ENCODE measurements at places on chromosomes 5 and 9.

GRCh38 chr5:131786036-131786435, 10.8 kb downstream of the FNIP1 start:
- no peak for DNase-seq

DNA sequence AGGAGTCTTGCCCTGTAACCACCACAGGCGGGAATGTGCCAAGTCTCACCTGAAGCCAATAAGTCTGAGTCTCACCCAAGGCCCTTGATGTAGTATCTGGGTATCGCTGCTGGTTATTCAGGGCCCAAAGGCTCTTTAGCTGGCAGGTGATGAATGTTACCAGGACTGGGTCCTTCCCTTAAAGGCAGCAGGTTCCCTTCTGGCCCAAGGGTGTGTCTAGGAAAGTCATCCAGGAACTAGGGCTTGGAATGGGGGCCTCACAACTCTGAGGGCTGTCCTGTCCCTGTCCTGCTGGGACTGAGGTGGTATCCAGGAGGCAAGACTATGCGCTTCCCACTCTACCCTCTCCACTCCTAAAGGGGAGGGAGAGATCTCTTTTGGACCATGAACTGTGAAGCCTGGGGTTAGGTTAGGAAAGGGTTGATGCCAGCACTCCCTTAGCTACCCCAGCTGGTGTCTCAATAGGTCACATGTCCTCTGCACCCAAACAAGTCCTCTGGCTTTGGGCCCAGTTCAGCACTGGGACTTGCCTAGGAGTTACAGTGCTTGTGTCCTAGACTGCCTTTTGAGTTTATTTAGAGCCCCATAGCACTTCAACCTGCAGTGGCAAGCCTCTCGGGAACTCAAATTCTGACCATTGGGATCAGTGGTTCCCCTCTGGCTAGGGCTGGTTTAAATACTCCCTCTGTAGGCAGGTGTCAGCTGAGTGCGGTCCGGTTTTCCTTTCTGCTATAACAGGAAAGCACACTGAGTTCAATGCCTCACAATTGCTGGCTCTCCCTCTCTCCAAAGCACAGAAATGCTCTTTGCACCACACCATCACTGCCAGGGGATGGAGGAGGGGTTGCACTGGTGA, 22.5 kb upstream of the RANBP3L start:
- no peak for DNase-seq

DNA sequence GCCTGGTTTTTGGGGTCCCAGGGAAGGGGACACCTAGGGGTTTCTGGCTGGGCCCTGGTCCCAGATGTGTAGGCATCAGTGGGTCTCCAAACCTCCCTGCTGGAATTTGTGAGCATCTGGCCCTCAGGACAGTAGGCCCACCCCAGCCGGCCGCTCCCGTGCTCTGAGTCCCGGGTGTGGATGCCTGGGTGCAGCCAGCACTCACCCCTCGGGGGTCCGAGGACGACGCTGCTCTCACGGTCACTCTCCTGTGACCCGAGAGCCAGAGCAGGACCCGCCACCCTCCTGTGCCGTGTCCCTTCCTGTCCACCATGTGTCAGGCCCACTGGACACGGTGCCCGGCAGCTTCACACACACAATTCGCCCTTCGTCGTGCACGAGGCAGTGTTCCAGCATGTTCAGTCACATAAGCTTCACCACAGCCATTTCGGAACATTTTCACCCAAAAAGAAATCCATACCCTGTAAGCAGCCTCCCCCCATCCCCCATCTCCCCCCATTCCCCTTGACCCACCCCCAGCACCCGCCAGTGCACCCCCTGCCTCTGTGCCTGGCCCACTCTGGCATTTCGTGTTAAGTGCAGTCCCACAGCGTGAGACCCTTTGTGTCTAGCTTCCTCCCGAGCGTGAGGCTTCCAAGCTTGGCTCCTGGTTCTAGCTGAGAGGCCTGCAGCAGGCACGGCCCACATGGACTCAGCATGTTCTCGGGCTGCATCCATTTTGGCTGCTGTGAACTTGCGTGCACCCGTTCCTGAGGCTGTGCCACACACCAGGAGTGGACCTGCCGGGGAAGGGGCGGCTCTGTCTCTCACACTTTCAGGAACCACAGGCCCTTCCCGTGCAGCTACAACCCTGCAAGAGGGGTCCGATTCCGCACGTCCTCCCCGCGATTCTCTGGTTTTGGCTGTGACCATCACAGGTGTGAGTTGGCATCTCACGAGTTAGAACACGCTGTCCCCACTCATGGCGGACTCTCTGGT, 40.5 kb downstream of the NKD2 start:
- DNase-seq, result no peak

DNA sequence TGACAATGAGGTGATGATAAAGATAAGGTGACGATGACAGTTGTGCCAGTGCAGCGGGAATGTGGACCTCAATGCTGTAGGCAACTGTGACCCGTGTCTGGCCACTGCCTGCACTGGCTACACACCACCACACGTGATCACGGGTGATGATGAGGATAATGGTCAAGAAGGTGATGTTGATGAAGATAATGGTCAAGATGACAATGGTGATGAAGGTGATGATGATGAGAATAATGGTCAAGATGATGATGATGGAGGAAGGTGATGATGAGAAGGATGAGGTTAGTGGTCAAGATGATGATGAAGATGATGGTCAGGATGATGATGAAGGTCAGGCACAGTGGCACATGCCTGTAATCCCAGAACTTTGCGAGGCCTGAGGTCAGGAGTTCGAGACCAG, 30.7 kb upstream of the AIF1L start:
- DNase-seq, result no peak

GRCh38 chr9:134895567-134895907, 14.9 kb downstream of the FCN2 start:
- no peak for DNase-seq

Measured in stimulated activated naive CD4-positive, alpha-beta T cell (primary cell).